Psoas muscle (tissue), 8 donors: ENCODE measurements at places on chromosomes 2 and 18.

- DNase-seq, result no peak
Measured at GRCh38 chr2:30986231-30986580, 152.0 kb downstream of the GALNT14 start.

DNA sequence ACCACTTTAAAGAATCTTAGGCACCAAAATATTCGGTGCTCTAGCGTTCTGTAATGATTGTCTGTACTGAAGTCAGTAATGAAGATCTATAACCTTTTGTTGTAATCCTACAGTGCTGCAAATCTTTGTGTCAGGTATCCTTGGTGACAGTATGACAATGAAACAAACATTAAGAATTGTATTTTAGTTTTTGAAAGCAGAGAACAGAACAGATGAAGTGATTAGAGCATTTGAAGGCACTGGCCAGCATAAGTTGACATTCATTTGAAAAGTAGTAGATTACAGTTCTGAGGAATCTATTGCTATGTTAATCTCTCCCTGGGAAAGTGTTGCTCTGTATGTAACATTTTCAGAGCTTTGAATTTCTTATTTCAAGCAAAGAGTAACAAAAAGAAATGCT, 451.2 kb downstream of the NUP35 start:
- no peak for DNase-seq

GRCh38 chr18:32093102-32093511, 1.4 kb downstream of the RNF138 start:
- peak; percentile 49 for DNase-seq

DNA sequence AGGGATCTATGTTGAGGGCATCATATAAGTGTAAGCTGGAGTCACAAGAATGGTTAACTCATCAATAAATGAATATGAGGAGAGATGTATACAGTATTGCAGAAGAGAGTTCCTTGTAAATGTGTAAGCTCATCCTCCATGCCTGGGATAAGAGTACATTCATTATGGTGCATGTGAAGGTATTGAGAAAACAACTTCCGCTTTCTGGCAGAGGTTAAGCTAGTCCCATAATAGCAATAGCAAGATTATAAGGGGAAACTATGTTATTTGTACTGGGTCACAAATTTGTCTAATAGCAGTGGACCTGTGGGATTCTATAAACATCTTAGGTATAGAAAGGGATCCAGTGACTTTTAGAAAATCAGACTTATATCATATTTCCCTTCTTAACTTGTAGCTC, 44.1 kb downstream of the SCN2A start:
- DNase-seq, result no peak

GRCh38 chr2:893311-893710, 57.3 kb upstream of the SNTG2 start:
- no peak for DNase-seq

- DNase-seq, result no peak
Measured at GRCh38 chr2:215397632-215398341, 38.1 kb downstream of the FN1 start.

- DNase-seq, result no peak
Measured at GRCh38 chr2:191565647-191566198, 112.2 kb upstream of the NABP1 start.

DNA sequence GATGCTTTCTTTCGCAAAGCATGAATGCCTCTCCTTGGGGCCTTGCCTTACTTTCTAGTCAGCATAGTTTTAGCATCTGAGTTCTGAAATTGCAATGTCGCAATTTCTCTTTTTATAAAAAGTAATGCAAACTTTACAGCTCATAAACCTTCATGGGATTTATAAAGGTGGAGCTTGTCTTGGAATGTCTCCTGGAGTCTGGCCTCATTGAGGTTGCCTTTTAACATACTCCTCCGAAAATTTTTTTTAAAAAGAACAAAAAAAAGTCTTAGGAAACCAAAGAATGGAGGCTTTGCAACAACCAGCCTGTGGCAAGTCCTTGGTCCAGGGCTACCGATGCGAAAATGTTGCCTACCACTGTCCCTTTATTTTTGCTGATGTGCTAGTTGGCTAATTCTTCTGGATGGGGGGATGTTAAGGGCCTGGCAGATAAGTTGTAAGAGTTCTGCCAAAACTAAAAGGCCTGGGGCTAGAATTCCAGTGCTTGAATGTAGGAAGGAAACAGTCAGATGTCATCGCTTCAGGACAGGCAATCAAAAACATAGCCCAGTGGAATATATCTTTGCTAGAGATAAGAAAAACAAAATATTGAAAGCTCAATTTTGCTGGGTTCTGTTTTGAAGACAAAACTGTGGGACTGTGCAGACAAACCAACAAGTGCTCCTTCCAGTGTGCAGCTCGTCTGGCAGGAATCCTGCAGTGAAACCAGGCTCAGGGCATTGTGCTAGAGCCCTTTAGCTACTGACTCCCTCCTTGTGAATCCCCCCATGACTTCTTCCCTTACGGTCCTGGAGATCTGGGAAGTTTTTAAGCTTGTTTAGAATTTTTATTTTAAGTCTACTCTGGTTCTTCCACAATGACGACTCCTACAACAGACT, 213.0 kb downstream of the PIEZO2 start:
- no peak for DNase-seq

GRCh38 chr2:184599872-184600222, 1.5 kb downstream of the ZNF804A start:
- DNase-seq, result no peak

GRCh38 chr18:39190508-39190907, 1624.9 kb upstream of the CELF4 start:
- DNase-seq, result no peak

- DNase-seq, result peak; percentile 54
Measured at GRCh38 chr18:44742718-44743311, 62.1 kb downstream of the SETBP1 start.
